ENCODE measurements at places on chromosomes 12 and 14. TPM values are rescaled to one million over a fixed set of nuclear protein-coding genes. Genes with fewer than 3 reads are reported as not detected.

KLHL33 gene
- 0.11 TPM for total RNA-seq

MTHFD1 gene
- total RNA-seq: 114 TPM

OVCH1 gene
- total RNA-seq: under 0.01 TPM

ESPL1 gene
- 4.2 TPM for total RNA-seq

SLC48A1 gene
- 15.5 TPM for total RNA-seq

STON2 gene
- 0.87 TPM for total RNA-seq

CLEC9A gene
- not detected for total RNA-seq

CHGA gene
- total RNA-seq: not detected

OR4Q2 gene
- not detected for total RNA-seq

NELL2 gene
- 0.55 TPM for total RNA-seq

MGAT4C gene
- total RNA-seq: under 0.01 TPM

TAS2R20 gene
- total RNA-seq: 5.8 TPM
